ENCODE measurements at places on chromosomes 7 and 10.

DNA sequence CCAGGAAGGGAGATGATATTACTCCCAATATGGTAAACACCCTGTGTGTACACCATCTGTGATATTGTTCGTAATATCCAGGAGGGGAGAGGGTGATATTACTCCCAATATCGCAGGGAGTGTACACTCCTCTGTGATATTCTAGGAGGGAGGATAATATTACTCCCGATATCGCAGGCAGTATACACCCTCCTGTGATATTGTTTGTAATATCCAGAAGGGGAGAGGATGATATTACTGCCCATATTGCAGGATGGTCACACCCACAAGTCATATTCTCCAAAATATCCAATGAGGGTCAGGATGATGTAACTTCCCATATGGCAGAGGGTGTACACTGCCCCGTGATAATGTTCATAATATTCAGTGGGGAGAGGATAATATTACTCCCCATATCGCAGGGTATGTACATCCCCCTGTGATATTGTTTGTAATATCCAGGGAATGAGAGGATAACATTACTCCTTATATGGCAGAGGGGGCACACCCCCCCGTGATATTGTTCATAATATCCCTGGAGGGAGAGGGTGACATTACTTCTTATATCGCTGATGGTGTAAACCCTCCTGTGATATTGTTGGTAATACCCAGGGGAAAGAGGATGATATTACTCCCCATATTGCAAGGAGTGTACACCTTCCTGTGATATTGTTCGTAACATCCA is 17.1 kb downstream of the AZGP1 start:
- no peak for DNase-seq

- DNase-seq: no peak
Measured at GRCh38 chr7:98282703-98283102, 1.2 kb downstream of the BRI3 start.

DNA sequence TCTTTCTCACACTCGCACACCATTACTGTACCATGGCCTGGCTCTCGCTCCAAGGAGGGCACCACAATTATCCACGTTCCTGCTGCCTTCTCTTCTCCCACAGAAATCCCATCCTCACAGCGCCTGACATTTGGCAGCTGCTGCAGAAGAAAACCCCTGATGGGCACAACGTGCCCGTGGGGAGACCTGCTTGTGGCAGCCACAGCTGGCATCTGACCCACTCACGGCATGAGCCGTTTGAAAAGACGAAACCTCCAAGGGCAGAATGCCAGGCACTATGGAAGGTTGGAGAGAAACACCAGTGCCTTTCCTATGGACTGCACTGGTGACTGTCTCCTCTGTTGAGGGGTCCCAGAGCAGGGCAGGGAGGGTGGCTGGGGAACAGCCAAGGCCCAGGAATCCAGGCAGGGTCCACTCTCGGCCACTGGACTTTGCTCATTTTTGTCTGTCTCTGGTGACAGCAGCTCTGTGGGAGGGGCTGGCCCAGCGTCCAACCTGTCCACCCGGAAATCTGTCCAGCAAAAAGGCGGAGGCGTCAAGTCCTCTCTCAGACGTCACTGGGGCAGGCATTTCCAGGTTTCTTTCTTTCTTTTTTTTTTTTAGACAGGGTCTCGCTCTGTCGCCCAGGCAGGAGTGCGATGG is 61.0 kb upstream of the MKRN1 start:
- no peak for DNase-seq

GRCh38 chr10:14056610-14057332 is 274.0 kb downstream of the FRMD4A start:
- DNase-seq: no peak

DNA sequence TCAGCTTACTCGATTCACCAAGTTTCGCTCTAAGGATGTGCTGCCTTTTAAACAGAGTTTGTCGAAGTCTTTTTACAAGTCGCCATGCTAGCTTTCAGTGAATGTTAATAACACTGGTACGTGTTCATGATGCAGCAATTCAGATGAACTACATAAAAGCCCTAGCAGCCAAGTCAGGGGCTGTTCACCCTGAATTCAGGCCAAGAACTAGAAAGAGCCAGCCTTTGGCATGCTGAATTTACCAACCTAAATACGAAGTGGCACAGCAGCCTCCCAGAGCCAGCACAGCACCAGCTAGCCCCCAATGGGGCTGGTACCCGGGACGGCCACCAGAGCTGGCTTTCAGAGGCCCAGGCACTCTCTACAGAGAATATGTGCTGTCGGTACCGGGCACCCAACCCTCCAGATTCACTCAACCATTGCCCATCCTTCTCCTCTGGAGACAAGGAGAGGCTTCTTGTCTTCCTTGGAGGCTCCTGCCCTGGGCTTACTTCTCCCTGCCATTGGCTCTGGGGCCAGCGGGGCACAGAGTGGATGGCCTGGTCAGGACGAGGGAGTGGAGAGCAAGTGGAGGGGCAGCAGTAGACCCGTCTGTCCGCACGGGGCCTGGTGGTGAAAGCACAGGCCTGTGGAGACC is 64.2 kb downstream of the HIPK2 start:
- no peak for DNase-seq

- no peak for DNase-seq
Measured at GRCh38 chr7:155168597-155169480, 98.7 kb downstream of the HTR5A start.

GRCh38 chr7:57385668-57386067 is 64.3 kb upstream of the ZNF716 start:
- DNase-seq: no peak

GRCh38 chr7:111855161-111855841 is 293.0 kb upstream of the IMMP2L start:
- no peak for DNase-seq
